ENCODE measurements at places on chromosomes 1 and 21.

DNA sequence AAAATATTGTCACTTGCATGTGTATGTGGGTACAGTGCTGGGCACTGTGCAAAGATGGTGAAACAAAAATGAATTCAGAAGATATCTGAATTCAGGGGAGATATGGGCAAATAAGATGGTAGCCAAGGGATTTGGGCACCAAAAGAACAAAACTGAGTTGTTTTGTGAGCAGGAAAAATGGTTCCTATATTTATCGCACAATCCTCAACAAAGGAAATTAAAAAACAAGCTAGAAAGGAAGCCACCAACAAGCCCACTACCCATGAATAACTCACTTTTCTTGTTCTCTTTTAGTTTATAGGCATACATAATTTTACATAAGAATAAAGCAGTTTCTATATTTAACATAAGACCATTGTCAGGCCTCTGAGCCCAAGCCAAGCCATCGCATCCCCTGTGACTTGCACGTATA is 40.7 kb upstream of the VASH2 start:
- no peak for DNase-seq

DNA sequence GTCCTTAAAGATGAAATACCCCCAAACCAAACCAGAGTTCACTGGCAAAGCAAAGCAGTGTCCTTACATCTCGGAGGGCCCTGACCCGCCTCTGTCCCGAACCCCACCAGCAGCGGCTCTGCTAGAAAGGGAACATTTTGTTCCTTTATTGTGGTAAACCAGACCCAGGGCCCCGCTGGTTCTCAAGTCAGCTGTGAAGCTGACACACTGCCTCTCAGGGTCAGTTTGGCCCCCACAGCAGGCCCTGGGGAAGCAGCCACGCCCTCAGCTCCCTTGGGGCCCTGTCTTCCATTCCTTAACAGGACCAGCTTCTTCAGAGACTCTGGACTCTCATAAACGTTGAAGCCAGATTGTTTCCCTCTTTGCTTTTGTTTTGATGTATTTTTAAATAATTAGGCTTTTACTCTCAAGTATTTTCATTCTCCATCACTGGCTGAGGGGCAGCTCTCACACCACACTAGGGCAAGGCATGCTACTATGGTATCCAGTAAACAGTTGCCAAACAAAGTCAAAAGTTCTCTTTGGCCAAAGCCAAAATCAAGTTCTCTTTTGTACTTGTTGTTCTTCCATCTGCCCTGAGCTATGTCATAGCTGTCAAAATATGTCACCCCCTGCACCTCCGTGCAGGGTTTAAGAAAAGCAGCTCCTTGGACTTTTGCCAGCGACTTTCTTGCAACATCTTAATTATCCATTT is 61.1 kb upstream of the ANGPTL1 start:
- no peak for DNase-seq

DNA sequence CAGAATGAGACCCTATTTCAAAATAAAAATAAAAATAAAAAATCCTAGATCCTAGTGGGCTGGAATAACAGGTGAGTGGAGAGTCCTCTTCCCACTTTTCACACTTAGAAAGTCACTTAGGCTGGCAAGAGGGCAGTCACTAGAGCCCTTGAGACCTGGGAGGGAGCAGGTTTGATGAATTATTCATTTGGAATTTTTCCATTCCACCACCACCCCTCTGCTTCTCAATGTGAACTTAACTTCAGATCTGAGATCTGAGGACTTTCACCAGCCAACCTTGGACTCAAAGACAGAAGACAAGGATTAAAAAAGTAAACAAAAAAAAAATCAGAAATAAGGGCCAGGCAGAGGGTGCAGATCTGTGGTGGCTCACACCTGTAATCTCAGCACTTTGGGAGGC is 16.5 kb downstream of the AKR7A3 start:
- DNase-seq: no peak

DNA sequence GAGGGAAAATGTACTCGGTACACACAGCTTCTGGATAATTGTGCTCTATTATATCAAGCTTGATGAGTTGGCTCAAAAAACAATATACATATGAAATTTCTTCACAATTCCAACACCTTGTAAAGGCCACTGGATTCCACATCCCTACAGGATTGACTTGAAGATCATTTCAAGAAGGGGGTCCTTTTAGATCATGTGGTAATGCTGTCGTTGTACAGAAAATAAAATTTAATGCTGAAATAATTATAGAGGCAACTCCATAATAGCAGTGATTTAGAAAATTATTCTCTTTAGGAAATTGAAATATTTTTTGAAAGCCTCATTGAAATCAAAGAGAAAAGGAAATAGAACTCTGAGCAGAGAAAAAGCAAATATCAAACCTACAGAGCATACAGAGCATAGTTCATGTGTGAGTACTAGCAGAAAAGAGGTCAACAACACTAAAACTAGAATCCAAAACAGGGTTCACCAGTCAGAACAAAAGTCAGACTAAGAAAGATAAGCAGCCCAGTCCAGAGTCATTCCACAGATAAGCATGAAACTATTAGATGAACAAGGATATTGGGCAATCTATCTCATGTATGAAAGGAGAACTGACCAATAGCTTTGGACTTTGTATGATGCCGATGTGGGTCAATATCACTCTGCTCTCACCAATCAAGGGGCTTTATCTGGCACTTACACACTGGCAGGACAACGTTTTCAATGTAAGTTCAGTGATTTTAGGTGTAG is 79.5 kb upstream of the PALMD start:
- no peak for DNase-seq

DNA sequence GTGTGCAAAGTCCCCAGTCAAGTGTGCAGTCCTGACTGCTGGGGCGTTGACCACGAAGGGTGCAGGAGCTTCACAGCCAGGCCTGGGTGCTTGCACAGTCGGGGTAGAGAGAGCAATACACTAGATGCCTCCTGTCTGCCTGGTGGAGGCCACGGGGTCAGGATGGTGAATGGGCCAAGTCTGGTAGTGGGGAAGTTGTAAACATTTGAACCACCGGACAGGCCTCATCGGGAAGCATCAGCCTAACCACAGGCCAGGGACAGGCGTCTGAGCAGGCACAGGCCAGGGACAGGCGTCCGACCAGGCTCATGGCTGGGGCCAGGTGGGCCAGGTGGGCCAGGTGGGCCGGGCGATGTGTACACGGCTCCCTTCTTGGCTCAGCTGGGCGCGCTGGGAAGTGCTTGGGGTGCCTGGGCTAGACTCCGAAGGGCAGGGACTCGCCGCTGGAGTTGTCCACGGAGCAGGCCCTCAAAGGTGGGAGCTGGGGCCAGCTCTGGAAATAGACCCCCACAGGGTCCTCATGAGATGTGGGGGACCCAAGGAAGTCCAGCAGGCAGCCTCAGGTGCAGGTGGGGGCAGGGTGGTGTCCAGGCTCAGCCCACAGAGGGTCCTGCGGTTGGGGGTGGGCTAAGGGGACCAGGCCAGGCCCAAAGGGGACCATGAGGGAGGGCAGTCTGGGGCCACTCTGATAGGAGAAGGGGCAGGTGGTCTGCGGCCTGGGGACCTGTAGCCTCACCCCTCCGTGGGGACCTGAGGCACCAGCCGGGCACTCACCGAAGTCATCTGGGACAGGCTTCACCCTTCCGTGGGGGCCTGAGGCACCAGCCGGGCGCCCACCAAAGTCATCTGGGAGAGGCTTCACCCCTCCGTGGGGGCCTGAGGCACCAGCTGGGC is 15.0 kb downstream of the COL6A1 start:
- DNase-seq: no peak

GRCh38 chr21:42453224-42453985 is 42.6 kb downstream of the RSPH1 start:
- DNase-seq: no peak

GRCh38 chr1:226603022-226603857 is 54.7 kb downstream of the STUM start:
- DNase-seq: no peak

DNA sequence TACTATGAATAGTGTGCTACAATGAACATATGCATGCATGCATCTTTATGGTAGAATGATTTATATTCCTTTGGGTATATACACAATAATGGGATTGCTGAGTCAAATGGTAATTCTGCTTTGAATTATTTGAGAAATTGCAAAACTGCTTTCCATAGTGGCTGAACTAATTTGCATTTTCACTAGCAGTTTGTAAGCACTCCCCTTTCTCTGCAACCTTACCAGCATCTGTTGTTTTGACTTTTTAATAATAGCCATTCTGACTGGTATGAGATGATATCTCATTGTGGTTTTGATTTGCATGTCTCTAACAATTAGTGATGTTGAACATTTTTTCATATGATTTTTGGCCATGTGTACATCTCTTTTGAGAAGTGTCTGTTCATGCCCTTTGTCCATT is 24.0 kb upstream of the DIRAS3 start:
- DNase-seq: no peak

- DNase-seq: no peak
Observed at GRCh38 chr1:143611159-143611558, 360.6 kb downstream of the FAM72C start.

GRCh38 chr21:42379426-42380215 is 13.3 kb upstream of the TFF1 start:
- no peak for DNase-seq

DNA sequence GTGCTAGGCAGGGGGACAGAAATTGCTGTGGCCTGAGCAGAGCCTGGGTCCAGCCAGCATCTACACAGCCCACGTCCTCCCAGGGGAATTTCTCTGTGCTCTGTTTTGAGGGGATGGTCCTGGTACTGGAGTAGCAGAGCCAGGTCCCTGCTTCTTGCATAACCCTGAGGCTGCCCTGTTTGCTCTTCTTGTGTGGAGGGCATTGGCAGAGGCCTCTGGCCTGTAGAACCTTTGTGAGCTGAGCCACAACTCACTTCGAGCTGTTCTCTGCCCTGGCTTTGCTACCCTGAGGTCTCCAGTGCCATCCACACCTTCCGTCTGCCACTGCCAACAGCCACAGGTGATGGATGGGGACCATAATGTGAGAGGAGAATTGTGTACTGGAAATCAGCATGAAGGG is 101.9 kb downstream of the KCNJ15 start:
- DNase-seq: no peak

- DNase-seq: no peak
Observed at GRCh38 chr1:192284927-192285326, 31.9 kb upstream of the RGS21 start.

DNA sequence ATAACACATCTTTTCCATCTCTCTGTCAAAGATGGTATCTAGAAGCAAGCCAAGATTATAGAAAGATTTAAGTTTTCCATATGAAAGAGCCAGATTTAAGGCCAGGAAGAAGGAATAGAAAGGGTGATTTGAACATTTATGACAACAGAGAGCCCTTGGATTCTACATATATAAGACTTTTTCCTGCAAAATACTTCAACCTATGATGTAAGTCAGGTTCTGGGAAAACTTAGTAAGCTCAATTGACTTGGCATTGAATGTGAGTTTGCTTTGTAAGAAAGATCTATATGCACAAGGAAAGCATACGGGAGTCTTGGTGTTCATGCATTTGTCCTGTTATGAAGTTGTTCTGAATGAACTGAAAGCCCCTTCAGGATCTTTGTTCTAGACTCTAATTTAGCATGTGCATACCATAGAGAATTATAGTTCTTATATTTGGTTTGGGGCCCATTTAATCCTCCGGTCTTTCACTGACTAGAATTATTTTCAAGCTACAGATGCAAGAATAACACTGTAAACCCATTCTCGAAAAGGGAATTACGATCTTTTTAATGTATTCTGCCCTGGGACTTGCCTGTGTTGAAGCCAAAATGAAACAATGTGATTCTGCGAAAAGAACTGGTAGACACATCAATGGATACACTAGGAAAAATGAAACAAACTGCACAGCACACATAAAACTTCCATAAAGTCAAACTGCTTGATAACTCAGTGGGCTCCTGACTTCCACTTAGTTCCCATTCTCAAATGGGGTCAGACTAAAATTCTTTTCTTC is 152.8 kb downstream of the DISP1 start:
- no peak for DNase-seq

GRCh38 chr1:205066141-205066818 is 18.0 kb downstream of the TMEM81 start:
- no peak for DNase-seq

DNA sequence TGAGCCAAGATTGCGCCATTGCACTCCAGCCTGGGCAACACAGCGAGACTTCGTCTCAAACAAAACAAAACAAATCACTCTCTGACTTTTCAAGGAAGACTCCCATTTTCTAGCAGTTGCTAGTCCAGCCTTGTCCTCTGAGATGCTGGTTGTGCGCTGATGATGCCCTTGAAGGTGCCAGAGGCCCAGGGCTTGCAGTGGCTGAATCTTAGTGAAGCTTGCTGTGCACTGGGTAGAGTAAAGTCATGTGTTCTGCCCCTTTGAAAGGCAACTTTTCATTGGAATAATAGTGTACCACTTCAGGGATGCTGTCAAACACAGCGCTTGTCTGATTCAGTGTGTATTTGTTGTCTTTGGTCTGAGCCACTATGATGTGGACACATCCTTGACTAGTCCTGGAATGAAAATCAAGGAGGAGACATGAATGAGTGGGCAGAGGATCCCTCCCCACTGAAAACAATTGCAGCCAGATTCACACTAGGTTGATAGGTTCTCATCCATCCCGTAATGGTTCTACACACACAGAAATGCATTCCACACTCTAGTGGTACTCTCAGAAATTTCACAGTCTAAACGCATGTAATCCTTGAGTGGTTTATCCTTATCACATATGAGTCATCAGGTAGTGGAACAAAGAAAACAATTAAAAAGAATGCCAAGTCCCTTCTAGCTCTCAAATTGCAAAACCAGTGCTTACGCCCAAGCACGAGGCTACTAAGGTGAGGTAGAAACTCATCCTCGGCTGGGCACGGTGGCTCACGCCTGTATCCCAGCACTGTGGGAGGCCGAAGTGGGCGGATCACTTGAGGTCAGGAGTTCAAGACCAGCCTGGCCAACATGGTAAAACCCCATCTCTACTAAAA is 17.8 kb upstream of the TDRD10 start:
- DNase-seq: no peak

- DNase-seq: no peak
Observed at GRCh38 chr1:24178407-24178806, 8.7 kb downstream of the IFNLR1 start.

- no peak for DNase-seq
Observed at GRCh38 chr1:227191607-227192006, 126.7 kb downstream of the CDC42BPA start.

- no peak for DNase-seq
Observed at GRCh38 chr1:181430015-181430885, 53.1 kb upstream of the CACNA1E start.

GRCh38 chr1:37764414-37764825 is 500 bp downstream of the EPHA10 start:
- DNase-seq: no peak

- DNase-seq: no peak
Observed at GRCh38 chr1:175600721-175601440, 142.5 kb downstream of the TNR start.

GRCh38 chr21:37153935-37154350 is 80.9 kb downstream of the TTC3 start:
- DNase-seq: no peak
